Mammary microvascular endothelial cell (primary cell): ENCODE measurements at places on chromosomes 12 and 14. TPM values are rescaled to one million over a fixed set of nuclear protein-coding genes. Genes with fewer than 3 reads are reported as not detected.

Gene MYL2
- 2.1 and 5.0 TPM in 2 replicates for total RNA-seq

Gene OVCH1
- total RNA-seq = not detected in 2 replicates

Gene BCL11B
- total RNA-seq = 0.13 TPM in 1 of 2 replicates, not detected in the other

Gene DACT1
- 0.15 and 0.27 TPM in 2 replicates for total RNA-seq

Gene RNASE1
- 182 and 221 TPM in 2 replicates for total RNA-seq

Gene CD69
- total RNA-seq = 0.25 and 0.40 TPM in 2 replicates

Gene IL22
- not detected in 2 replicates for total RNA-seq

Gene MYBPC1
- not detected in 2 replicates for total RNA-seq

Gene TAS2R20
- total RNA-seq = 0.10 and 0.13 TPM in 2 replicates

Gene C1S
- total RNA-seq = 0.27 and 0.79 TPM in 2 replicates

Gene TSPAN8
- not detected in 2 replicates for total RNA-seq

Gene FBXO21
- total RNA-seq = 32.2 and 47.0 TPM in 2 replicates

Gene PPFIBP1
- total RNA-seq = 99.8 and 110 TPM in 2 replicates

Gene RTRAF
- 109 and 140 TPM in 2 replicates for total RNA-seq

Gene CHST11
- total RNA-seq = 6.7 and 8.6 TPM in 2 replicates

Gene MEG3
- 4.1 and 5.6 TPM in 2 replicates for total RNA-seq

Gene NKX2-1
- total RNA-seq = not detected in 2 replicates

Gene ADCY4
- total RNA-seq = 21.3 and 26.8 TPM in 2 replicates

Gene TNFAIP2
- 30.5 and 38.6 TPM in 2 replicates for total RNA-seq

Gene MYF6
- not detected in 2 replicates for total RNA-seq

Gene TOX4
- total RNA-seq = 30.4 and 36.6 TPM in 2 replicates

Gene SRGAP1
- 5.3 and 6.9 TPM in 2 replicates for total RNA-seq

Gene SYT1
- total RNA-seq = 6.2 and 6.9 TPM in 2 replicates

Gene FOXG1
- total RNA-seq = under 0.01 TPM in 1 of 2 replicates, not detected in the other

Gene ZC2HC1C
- 0.89 and 1.3 TPM in 2 replicates for total RNA-seq

Gene LMO3
- not detected in 2 replicates for total RNA-seq

Gene PPP4R4
- not detected in 2 replicates for total RNA-seq

Gene LRRC10
- not detected in 2 replicates for total RNA-seq

Gene TMEM121
- total RNA-seq = 0.93 and 1.8 TPM in 2 replicates

Gene TPH2
- total RNA-seq = 0.20 TPM in 1 of 2 replicates, not detected in the other

Gene PITPNM2
- total RNA-seq = 13.0 and 13.7 TPM in 2 replicates

Gene ADAMTS20
- not detected in 2 replicates for total RNA-seq

Gene MYRFL
- not detected in 2 replicates for total RNA-seq

Gene INHBE
- total RNA-seq = 0.05 TPM in 1 of 2 replicates, not detected in the other

Gene TAS2R13
- total RNA-seq = 0.07 and 0.10 TPM in 2 replicates

Gene TBC1D30
- total RNA-seq = 17.5 and 24.4 TPM in 2 replicates

Gene A2ML1
- not detected in 2 replicates for total RNA-seq

Gene HHIPL1
- 3.3 and 4.7 TPM in 2 replicates for total RNA-seq

Gene TGFB3
- total RNA-seq = 0.74 and 1.6 TPM in 2 replicates

Gene TSPAN11
- 3.6 and 4.4 TPM in 2 replicates for total RNA-seq

Gene AQP2
- not detected in 2 replicates for total RNA-seq

Gene CMA1
- not detected in 2 replicates for total RNA-seq

Gene FAM90A1
- 0.10 TPM in 1 of 2 replicates, not detected in the other for total RNA-seq
